ENCODE measurements at places on chromosomes 3 and 15. TPM values are rescaled to one million over a fixed set of nuclear protein-coding genes. Genes with fewer than 3 reads are reported as not detected.

Gene SNX22
- 2.0 TPM for total RNA-seq

Gene CAMK1
- 12.3 TPM for total RNA-seq

GRCh38 chr3:55525436-55525835, 38.3 kb upstream of the WNT5A start:
- no peaks in the 10 kb centered on the region for H3K4me1 ChIP-seq
- H3K27ac ChIP-seq = no peak overlapping the region
- peaks cover 23% of the 10 kb centered on the region for H3K27me3 ChIP-seq
- H3K36me3 ChIP-seq = no peaks in the 10 kb centered on the region
- H3K4me3 ChIP-seq = no peak overlapping the region

DNA sequence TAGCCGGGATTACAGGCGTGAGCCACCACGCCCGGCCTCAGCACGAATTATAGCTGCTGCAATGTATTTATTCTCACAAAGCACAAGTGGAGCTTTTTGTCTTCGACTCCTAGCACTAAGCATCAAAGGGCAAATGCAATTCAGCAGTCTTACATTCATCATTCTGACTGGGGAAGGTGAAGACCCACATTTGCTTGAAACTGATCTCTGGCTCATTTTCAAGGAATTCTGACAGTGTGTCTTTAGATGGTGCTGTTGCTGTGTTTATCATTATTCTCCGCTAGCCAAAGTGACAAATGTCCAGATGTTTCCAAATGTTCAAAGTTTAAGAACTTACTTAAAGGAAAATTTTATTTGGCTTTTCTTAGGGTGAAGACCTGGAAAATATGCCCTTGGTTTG, 55.9 kb downstream of the SGO1 start:
- H3K27me3 ChIP-seq = no peaks in the 10 kb centered on the region
- DNase-seq = no peak
- peaks cover 18% of the 10 kb centered on the region for H3K4me1 ChIP-seq
- H3K27ac ChIP-seq = no peak overlapping the region
- peaks cover 26% of the 10 kb centered on the region for H3K36me3 ChIP-seq
- no peak overlapping the region for H3K4me3 ChIP-seq

All from left ventricle myocardium inferior (tissue), 1 donor.